Substantia nigra (tissue), 51 donors: ENCODE measurements at places on chromosomes 7 and 10.

DNA sequence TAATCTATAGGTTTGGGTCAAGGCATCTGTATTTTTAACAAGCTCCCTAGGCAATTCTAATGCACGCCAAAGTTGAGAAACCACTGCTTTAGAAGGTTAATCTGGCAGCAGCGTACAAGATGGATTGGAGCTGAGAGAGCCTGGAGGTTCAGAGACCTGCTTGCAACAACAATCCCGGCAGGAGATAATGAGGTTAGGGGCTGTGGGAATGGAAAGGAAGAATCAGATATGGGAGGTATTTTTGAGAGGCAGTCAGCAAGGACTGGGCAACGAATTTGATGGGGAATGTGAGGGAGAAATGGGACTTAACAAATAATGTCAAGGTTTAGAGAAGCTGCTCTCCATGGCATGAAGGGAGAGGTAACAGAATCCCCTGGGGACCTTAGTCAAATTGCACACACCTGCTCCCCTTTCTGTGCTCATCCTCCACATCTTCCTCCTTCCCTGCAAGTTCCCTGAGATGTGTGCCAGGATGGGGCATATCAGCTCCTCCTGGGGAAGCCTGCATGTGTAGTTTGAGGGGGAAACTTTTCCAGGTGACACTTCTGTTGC lies 731.0 kb upstream of the GALNT17 start:
- no peak for DNase-seq

DNA sequence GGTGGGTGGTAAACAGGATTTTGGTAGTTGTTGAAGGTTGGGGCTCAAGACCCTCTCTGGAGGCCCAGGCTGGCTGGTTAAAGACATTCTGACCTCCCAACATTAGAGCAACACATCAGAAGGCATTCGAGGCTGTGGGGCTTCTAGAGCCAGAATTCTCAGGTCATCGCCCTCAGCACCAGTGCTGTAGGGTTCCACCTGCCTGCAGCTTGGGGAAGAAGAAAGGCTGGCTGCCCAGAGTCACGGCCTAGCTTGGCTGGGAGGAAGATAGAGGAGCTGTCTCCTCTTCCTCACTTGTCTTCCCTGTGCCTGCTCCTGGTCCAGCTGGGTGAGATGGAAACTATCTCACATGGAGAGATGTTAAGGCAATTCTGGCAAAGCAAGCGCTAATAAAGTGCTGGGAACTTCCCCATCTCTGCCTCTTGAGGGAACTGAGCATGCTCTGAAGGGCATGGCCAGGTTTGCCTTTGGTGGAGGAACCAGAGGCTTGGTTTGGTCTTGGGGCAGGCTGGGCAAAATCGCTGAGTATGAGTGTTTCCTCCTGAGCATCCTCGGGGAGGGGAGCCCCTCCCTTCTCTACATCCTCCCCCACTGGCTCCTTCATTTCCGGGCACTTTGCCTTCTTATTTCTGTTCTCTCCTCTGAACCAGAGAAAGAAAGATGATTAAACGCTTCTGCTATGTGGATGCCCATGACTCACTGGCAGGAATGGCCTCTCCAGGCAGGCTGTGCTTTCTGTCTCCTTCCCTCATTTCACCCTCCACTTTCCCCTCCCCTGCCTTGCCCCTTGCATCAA lies 509.0 kb upstream of the PODXL start:
- no peak for DNase-seq

DNA sequence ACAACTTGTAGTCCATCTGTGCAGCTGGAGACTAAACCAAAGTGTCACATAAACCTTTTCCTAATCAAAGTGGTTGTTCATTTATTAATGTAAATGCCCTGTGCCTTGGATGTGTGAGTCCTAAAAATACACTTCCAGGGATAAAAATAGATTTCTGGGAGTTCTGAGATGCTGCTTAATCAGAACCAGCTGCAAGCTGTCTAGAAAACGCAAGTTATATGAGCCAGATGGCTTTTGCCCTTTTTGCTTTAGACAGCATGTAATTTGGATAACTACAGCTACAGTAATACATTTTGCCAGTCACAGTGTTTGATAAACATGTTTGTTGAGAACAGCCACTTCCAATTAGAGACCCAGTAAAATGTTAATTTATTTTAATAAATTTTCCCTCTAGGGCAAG lies 185.1 kb upstream of the PRPS1L1 start:
- DNase-seq, result no peak

DNA sequence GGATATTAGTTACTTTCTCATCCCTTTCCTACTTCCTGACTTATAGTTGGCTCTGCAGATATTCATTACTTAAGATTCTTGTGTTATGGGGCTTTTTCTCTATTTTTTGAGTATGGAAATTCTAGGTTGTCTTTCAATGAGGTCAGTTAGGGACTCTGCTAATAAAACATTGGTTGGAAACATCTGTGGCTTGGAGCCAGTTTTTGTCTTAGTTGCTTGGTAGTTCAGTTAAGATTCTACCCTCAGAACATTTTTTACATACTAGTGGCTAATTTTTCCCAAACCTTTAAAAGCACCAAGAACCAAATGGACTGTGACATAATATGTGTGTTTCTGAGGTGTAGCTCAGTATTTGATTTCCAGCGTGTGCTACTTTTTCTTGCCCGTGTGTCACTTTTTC lies 305.6 kb upstream of the FZD1 start:
- no peak for DNase-seq

GRCh38 chr10:111705021-111705420 lies 478.5 kb downstream of the GPAM start:
- DNase-seq, result no peak

DNA sequence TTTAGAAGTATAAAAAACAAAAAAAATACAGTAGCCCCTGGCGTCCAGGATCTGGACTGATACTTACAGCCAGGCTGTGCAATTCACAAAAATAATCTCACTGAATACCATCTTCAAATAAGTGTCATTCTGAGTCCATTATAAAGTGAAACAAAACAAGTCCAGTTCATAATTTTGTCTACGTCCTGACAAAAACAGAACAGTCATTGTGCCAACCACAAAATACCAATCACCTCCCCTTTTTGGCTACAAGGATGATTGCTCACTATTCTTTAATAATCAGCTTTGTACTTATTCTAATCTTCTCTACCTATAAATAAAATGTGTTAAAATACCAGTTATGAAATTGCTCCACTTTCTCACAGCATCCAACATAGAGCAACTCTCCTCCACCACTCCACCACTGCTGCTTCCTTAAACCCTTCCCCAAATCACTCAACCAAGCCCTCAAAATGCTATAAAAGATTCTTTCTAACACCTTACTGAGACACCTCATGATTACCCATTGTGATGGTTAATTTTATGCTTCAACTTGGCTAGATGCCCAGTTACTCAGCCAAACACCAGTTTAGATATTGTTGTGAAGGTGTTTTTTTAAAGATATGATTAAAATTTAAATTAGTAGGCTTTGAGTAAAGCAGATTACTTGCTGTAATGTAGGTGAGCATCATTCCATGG lies 479.8 kb upstream of the SEMA3A start:
- DNase-seq, result no peak

DNA sequence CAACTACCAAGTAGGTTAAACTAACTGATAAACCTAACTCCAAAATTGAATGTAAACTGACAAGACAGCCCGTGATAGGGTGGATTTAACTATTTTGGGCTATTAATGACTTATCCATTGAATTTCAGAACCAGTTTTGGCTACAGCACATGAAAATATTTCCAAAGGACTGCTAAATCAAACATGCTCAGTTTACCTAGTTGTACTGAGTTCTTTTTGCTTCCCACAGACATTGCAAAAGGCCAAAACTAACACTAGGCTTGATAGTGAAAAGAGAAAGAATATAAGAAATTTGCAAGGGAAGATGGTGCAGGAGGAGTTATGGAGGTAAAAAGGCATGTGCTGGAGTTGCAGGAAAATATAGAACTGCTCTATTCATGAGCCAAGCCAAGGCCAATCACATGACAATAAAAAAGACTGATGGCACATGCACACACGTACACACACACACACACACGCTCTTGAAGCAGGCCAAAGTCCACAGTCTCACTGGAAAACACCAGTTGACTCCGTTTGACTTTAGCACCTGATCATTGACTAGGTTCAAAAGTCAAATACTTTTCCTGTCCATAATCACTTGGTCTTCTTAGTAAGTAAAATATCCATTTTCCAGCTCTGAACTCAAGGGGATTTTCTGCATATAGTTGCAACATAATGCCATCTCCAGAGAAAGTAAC lies 76.0 kb upstream of the AGBL3 start:
- DNase-seq, result no peak

DNA sequence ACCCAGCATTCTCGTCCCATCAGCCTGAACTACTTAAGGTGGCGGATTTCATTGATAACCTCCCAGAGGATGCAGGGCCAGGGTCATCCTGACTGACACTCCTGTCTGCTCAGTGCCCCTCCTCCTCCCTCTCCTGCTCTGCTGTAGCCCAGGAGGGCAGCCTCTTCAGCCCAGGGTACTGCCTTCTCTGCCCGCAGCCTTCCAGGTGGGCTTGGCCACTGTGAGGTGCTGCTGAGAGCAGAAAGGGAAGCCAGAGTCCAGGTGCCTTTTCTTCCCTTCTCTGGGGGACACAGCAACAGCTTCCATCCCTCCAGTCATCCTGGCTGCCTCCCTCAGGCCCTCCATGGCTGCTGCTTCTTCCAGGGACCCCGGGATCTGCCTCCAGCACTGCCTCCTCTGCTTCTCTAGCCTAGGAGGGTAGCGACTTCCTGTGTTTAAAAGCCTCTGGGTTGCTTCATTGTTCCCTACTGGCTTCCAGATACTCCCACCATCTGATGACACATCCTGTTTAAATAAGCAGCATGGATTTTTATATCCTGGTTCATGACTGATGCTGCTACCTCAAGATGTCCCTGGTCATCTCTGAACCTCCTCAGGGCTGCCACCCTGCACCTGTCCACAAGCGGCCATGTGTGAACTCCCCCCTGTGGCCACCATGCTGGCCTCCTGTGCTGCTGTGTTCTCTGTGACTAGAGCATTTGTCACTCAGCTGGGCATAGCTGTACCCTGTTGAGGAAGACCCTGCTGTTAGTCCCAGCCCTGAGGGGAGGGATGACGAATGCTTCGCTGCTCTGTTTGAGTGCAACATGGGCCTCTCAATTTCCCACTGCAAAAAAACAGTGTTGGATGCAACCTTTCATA lies 55.8 kb downstream of the AKR1C4 start:
- DNase-seq, result no peak

DNA sequence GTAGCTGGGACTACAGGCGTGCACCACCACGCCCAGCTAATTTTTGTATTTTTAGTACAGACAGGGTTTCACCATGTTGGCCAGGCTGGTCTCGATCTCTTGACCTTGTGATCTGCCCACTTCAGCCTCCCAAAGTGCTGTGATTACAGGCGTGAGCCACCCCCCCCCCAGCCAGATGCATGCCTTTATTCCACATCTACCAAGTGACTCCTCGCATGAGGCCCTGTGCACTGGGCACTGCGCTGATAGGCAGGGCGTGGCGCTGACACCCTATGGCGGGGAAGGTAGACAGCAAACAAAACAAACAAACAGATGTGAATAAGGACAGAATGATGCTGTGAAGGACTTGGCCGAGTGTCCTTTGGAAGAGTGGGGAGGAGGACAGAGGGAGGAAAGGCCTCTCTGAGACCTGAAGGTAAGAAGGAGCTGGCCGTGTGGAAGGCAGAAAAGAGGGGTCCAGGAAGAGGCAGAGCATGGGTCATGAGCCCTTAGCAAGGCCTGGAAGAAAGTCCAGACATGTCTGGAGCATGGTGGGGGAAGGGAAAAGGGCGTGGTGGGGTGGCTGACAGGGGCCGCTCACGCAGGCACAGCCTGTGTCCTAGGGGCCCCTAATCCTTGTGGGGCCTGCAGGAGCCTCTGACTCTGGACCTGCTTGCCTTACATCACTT lies 47.5 kb upstream of the CACUL1 start:
- no peak for DNase-seq

DNA sequence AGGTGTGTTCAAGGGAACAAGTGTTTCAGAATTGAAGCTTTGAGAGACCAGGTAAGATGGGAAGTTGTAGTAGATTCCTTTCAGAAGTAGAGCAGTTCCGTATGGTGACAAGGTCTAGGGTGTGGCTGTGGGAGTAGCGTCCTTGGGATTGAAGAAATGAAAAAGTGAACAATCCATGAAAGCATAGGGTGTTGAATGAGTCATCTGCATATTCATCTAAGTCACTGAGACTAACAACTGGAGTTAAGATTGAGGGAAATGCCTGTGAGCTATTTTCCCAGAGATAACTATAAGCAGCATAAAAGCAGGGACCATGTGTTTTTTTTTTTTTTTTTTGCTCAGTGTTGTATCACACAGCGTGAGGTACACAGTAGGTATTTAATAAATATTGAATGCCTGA lies 134.8 kb downstream of the PHTF2 start:
- DNase-seq, result no peak

GRCh38 chr7:137488038-137488437 lies 144.5 kb upstream of the PTN start:
- DNase-seq, result no peak

DNA sequence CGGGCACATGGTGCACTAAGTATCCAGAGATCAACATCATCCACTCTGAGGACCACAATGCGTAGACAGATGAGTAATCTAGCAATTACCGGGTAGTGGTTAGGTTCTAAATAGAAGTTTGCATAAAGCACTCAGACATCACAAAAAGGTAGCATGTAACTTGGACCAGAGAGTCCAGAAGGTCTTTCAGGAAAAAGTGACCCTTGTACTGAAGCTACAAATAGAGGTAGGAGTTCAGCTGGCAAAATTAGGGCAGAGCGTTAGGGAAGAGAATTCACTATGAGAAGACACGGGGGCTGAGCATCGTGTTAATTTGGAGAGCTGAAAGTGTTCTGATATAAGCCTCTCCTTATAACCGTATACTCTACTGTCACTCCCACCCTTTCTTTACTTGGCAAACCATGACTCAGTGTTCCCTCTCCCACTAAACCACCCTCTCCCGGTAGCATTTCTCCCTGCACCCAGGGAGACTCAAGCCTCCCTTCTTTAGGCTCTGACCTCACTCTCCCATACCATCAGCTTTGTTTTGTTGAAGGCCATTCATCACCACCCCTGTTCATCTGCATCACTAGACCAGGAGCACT lies 222.2 kb upstream of the FZD1 start:
- no peak for DNase-seq

DNA sequence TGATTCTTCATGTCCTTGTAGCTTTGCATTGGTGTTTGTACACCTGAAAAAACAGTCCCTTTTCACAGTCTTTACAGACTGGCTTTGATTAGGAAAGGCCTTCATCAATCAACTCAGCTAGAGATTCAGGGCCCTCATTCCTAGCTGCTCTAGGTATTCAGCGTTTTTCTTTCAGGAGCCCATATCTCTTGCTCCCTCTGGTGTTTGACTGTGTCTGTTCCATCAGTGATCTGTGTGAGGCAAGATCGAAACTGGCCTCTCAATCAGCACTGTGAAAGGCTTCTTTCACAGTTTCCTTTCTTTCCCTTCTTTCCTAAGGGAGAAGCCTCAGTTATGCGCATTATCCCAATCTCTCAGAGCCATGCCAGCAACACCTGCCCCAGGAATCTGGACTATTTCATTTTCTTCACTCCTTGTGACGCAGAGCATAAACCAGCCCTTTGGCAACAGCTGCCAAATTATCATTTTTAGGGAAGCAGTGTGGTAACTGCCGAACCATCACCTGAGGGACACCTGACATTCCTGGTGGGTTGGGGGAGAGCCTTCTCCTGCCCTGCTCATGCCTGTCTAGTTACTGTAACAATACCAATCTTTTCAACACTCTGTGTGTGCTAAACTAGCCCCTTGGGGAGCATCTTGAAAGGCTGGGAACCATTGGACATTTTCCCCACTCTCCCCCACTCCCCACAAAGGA lies 75.7 kb upstream of the CCDC71L start:
- no peak for DNase-seq
